ENCODE measurements at places on chromosomes 7 and 10.
A peak's percentile ranks its signal among the peaks of the same experiment; 100 is the strongest.

DNA sequence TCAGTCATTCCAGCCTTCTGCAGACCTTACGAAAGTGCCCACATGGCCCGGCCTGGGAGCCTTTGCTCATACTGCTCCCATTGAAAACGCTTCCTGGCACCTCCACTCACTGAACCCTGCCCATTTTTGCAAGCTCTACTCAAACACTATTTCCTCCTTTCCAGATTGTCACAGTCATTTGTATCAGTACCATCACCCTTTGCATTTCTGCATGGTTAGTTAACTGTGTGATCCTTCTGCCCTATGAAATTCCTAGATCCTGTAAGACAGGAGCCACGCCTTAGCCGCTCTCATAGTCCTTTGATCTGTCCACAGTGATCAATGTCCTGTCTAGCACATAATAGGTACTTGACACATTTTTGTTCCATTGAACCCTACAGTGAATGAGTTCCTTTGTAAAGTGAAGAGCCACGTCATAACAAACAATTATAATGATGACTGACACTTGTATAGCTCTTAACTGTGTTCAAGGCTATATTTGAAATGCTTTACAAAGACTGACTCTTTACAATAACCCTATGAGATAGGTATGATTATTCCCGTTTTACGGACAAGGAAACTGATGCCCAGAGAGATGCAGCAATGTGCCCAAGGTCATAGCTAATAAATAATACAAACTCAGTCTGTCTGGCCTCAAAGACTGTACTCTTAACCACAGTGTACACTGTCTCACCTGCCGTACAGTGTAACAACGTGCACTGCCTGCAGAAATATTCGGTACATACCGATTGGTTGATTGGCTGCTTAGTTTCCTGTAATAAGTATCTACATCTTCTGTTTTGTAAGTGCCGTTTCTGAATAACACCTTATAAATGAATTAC lies 16.6 kb upstream of the ITIH2 start:
- DNase-seq, result no peak

GRCh38 chr7:33934391-33934790 lies 29.1 kb downstream of the BMPER start:
- no peak for DNase-seq

GRCh38 chr10:26628395-26628794 lies 69.1 kb upstream of the PDSS1 start:
- DNase-seq, result peak; percentile 69

- DNase-seq, result no peak
These were observed 18.8 kb downstream of the CHAT start for GRCh38 chr10:49632406-49633317.

- no peak for DNase-seq
These were observed 98.8 kb upstream of the AGBL3 start for GRCh38 chr7:134887523-134887922.

GRCh38 chr10:102208311-102209035 lies 17.6 kb upstream of the ELOVL3 start:
- no peak for DNase-seq

DNA sequence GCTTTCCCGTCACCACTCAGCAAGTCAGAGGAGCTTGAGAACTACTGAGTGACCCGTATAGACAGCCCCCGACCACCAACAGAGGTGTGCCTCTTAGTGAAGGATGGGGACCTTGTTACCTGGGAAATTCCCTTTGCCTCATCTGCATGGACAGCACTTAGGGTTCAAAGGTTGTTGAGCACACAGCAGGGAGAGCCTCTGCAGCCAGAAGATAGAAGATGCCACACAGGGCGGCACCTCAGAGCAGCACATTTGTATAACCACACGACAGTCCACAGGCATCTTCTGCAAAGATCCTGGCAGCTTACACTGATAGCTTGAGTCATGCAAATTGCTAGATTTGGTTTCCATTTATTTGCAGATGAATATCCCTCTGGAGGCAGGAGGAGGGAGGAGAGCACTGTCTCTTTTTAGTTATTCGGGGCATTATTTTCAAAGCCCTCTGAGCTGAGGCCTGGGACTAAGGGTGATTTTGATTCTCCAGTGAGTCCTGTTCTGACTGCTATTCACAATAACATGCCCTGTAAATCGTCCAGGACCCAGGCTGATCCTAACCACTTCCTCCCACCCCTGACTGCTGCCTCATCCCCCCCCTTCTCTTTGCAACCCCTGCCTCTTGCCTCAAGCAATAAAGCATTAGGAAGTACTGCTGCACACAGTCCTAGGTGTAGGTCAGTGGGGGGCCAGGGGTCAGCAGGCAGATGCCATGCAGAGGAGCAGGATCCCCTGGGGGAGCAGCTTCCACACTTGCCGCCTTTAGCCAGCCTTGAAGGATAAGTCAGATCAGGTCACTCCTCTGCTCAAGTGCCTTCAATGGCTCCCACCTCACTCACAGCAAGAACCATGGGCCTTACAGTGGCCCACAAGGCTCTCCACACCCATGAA lies 24.6 kb upstream of the INMT start:
- peak; percentile 70 for DNase-seq

- peak; percentile 51 for DNase-seq
These were observed 101.0 kb upstream of the SVIL start for GRCh38 chr10:29735628-29736365.

GRCh38 chr7:26153241-26153822 lies 1.3 kb downstream of the NFE2L3 start:
- peak; percentile 73 for DNase-seq

DNA sequence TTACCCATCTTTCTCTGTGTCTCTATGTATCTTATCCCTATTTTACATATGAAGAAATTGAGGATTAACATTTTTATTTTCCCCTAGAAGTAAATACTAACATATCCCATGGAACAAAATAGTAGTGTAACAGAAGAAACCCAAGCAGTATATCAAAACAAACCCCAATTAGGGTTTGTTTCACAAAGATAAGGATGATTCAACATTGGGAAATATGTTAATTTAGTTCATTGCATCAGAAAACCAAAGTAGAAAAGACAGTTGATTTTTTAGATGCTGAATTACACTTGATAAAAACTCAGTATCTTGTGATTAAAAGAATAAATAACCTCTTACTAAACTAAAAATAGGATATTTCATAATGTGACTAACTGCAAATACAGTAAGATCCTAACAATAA lies 87.8 kb downstream of the GLCCI1 start:
- DNase-seq, result peak; percentile 23

- no peak for DNase-seq
These were observed 32.0 kb downstream of the GNA12 start for GRCh38 chr7:2812114-2812487.

- DNase-seq, result no peak
These were observed 1.2 kb downstream of the PLEKHA1 start for GRCh38 chr10:122375679-122376160.

DNA sequence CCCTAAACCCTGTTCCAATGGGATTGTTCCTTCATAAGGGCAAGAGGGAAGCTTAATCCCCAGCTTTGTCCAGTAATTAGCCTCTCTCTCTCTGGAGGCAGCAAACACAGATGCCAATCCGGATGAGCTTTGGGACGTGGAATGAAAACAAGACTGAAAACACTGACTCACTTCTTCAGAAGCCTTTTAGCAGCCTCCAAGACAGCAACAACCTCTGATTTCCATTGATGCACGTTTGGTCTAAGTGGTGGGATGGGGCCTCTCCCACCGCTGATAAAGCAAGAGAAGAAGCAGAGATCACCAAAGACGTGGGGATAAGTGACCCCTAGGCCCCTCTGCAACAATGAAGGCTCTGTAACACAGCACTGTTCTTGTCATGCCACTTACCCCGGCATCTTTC lies 5.8 kb upstream of the GFRA1 start:
- no peak for DNase-seq

DNA sequence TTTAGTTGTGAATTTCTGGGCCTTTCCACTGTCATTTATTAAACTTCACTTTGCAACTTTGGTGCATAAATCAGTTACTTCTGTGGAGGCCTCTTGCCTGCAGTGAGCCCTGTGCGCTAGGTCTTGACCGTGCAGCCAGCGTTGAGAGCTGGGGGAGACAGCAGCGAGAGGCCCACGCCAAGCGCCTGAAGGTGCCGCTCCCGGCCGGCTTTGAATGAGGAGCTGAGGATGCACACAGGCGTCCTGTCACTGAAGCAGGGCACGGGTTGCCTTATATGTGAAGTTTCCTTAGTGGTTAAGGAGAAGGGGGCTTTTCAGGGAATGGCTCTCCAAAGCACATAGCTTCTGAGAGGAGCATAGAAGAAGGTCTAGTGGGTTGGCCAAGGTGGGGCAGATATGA lies 70.9 kb upstream of the CCNY start:
- DNase-seq, result no peak

GRCh38 chr7:133364959-133365690 lies 112.2 kb downstream of the EXOC4 start:
- DNase-seq, result peak; percentile 4

DNA sequence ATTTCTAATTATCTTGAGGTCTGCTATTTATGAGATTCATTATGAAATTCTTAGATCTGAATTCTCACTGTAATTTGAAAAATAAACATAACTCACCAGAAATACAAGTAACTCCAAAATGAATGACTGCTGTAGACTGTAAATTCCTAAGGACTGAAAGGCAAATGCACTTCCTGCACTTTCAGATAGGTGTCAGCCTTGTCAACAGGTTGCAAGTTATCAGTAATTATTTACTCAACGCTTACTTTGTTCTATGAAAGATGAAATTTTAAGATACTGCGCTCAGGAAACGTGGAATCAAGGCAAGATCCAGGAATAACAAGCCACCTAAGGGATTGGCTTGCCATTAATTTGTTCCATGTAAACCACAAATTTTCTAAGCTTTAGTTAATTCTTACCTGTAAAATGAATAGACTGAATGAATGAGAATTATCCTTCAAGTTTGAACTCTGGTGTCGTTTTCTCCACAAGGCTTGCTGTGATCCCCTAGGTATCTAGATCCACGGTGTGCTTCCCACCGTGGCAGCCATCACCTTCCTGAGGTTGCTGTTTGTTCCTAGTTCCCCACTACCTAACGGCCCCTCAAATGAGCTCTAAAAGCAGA lies 12.6 kb downstream of the DHX32 start:
- DNase-seq, result peak; percentile 29

GRCh38 chr7:10521306-10521705 lies 452.4 kb upstream of the PHF14 start:
- DNase-seq, result no peak

- peak; percentile 21 for DNase-seq
These were observed 195.1 kb downstream of the HECW1 start for GRCh38 chr7:43307522-43307921.

DNA sequence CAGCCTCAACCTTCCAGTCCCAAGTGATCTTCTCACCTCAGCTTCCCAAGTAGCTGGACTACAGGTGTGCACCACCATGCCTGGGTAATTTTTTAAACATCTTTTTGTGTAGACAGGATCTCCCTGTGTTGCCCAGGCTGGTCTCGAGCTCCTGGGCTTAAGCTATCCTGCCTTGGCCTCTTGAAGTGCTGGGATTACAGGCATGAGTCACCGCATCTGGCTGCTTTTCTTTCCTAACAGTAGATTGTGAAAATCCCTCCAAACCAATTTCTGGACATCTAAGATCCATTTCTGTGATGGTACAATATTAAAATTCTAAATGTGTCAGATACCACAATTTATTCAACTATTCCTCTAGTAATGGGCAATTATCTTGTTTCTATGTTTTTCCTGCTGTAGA lies 38.7 kb downstream of the RAB18 start:
- peak; percentile 18 for DNase-seq

GRCh38 chr10:52682766-52683165 lies 89.8 kb downstream of the MBL2 start:
- DNase-seq, result no peak

GRCh38 chr7:35816514-35816913 lies 15.7 kb downstream of the SEPTIN7 start:
- no peak for DNase-seq
